ENCODE measurements at places on chromosomes 1 and 21. TPM values are rescaled to one million over a fixed set of nuclear protein-coding genes. Genes with fewer than 3 reads are reported as not detected.

- no peak overlapping the region for H3K4me3 ChIP-seq
- H3K27me3 ChIP-seq = no peaks in the 10 kb centered on the region
- no peaks in the 10 kb centered on the region for H3K36me3 ChIP-seq
- H3K4me1 ChIP-seq = no peaks in the 10 kb centered on the region
Measured at GRCh38 chr21:38211321-38211720, 45.5 kb upstream of the KCNJ15 start.

B3GALT6 gene
- total RNA-seq = 18.0 TPM

NT5C1A gene
- 1.7 TPM for total RNA-seq

JMJD4 gene
- 23.9 TPM for total RNA-seq

GRCh38 chr1:168774241-168774640, 45.2 kb upstream of the DPT start:
- no peak overlapping the region for H3K4me3 ChIP-seq
- peaks cover 6% of the 10 kb centered on the region for H3K4me1 ChIP-seq
- no peaks in the 10 kb centered on the region for H3K27me3 ChIP-seq
- H3K27ac ChIP-seq = no peak overlapping the region

OR6N1 gene
- total RNA-seq = not detected

TMEM61 gene
- total RNA-seq = 2.9 TPM

NR1I3 gene
- total RNA-seq = not detected

BECN2 gene
- total RNA-seq = not detected

ITLN2 gene
- total RNA-seq = 2.9 TPM

GRCh38 chr1:46615735-46616134, 876 bp downstream of the MOB3C start:
- no peaks in the 10 kb centered on the region for H3K36me3 ChIP-seq
- no peak for DNase-seq
- peaks cover 7% of the 10 kb centered on the region for H3K4me1 ChIP-seq
- H3K27me3 ChIP-seq = no peaks in the 10 kb centered on the region

C8A gene
- not detected for total RNA-seq

GRCh38 chr1:15693371-15693770, 9.3 kb downstream of the PLEKHM2 start:
- no peak overlapping the region for H3K4me3 ChIP-seq
- H3K4me1 ChIP-seq = peaks cover 3% of the 10 kb centered on the region
- no peaks in the 10 kb centered on the region for H3K27me3 ChIP-seq

- no peak overlapping the region for H3K4me3 ChIP-seq
- no peaks in the 10 kb centered on the region for H3K27me3 ChIP-seq
- no peak overlapping the region for H3K27ac ChIP-seq
Measured at GRCh38 chr1:53176452-53177208, 20.0 kb upstream of the CPT2 start.

DNA sequence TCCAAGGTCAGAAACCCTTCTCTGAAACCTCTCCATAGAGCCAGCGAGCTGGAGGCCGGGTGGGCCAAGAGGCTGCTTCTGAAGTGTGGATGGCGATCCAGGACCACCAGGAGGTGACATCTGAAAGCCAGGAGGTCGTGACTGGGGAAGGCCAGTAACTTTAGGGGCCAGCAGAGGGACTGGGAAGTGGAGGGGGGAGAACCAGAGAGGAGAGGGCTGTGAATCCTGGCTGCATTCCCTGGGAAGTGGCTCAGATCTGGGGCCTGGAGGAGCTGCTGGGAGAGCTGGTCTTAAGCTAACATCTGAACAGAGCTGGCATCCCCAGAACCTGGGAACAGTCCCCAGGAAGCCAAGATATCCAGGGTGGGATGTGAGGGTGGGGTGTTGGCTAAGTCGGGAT, 11.3 kb upstream of the EPHA8 start:
- no peaks in the 10 kb centered on the region for H3K36me3 ChIP-seq
- no peak overlapping the region for H3K27ac ChIP-seq
- H3K27me3 ChIP-seq = no peaks in the 10 kb centered on the region

DNA sequence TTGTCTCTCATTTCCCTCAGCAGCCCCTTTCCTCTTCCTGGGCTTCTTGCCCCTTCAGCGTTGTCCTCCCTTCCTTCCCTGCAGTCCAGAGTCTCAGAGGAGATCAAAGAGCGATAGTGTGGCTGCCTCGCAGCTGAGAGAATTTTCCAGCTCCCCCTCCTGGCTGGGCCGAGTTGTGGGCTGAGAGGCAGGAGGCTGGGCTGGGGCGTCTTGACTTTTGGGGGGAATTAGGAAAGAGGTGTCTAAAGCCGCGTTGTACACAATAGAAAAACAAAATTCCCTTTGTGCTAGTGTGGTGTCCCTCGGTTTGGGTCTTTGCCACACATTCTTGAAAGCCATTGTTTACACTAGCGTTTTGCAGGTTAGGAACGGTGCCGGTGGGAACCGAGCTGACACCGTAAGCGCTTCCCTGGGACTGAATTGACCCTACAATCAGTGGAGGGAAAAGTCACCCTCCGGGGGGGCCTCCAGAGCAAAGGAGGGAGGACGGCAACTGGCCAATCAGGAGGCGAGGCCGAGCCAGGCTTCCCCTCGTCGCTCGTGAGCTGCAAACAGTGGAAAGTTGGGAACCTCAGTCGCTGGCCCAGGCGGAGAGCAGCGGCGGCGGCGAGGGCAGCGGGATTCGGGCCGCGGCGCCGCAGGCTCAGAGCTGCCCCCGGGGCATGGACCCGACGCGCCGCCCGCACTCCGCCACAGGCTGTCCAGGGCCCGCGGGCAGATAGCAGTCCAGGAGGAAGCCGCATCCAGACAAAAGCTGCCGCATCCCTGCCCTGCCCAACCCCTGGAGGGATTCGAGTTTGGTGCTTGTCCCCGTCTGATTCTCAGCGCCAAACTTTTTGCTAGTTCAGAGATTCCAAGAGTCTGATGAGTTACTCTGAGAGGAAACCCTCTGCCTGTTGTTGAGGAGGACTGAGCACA, at the start of gene HMCN1:
Gene HMCN1 (plus strand): TSS at position 574 of the 918 bp plus-strand sequence. CDS start 389 bp downstream, outside the sequence.
- H3K4me1 ChIP-seq = peaks cover 2% of the 10 kb centered on the region
- H3K36me3 ChIP-seq = no peaks in the 10 kb centered on the region
- peak within 1 kb of the TSS; percentile 44 for H3K4me3 ChIP-seq
- DNase-seq = peak; percentile 64

OR2T34 gene
- total RNA-seq = not detected

DNA sequence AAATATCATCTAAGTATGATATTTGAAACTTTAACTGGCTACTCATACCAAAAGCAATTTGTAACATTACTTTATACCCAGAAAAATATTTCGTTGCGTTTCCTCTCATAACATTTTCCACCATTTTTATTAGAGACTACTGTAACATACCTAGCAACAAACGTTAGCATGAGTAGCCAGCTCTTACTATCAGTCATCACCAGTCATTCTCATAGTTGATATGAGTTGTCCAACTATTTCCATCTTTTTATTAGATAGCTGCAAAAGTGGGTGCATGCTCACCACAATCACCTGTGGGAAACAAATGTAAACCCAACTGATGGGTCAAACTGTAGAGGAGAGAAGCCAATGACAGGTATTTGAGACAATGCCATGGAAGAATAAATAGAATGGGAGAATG, 114.6 kb downstream of the AKT3 start:
- no peaks in the 10 kb centered on the region for H3K36me3 ChIP-seq
- no peak overlapping the region for H3K4me3 ChIP-seq

DNA sequence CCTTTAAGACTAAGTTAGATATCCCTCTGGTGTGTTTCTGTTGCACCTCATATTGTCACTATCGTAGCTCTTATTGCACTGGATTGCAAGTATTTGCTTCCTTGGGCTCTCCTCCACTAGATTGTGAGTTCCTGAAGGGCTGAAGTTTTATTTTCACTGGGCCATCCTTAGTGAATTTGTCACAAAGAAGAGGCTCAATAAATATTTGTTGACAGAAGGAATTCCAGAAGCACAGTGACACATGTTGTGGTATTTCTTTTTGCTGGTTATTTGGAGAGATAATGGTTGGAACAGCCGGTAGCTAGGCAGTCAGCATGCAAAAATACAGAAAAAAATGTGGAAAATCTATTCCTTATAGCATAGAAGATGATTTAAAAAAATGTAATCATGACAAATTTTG, 129.9 kb upstream of the ZRANB2 start:
- no peak for DNase-seq
- no peak overlapping the region for H3K27ac ChIP-seq
- no peaks in the 10 kb centered on the region for H3K4me1 ChIP-seq
- no peaks in the 10 kb centered on the region for H3K27me3 ChIP-seq
- H3K36me3 ChIP-seq = no peaks in the 10 kb centered on the region
- no peak overlapping the region for H3K4me3 ChIP-seq

- no peaks in the 10 kb centered on the region for H3K4me1 ChIP-seq
- no peak overlapping the region for H3K27ac ChIP-seq
- H3K36me3 ChIP-seq = no peaks in the 10 kb centered on the region
- H3K27me3 ChIP-seq = no peaks in the 10 kb centered on the region
- no peak for DNase-seq
Measured at GRCh38 chr1:243855616-243856318, 5.7 kb upstream of the AKT3 start.

CLIC6 gene
- 1.0 TPM for total RNA-seq

- H3K4me3 ChIP-seq = no peak overlapping the region
- H3K36me3 ChIP-seq = no peaks in the 10 kb centered on the region
- no peak for DNase-seq
- no peaks in the 10 kb centered on the region for H3K4me1 ChIP-seq
- H3K27me3 ChIP-seq = no peaks in the 10 kb centered on the region
Measured at GRCh38 chr1:50183378-50184133, 74.8 kb downstream of the ELAVL4 start.

DNA sequence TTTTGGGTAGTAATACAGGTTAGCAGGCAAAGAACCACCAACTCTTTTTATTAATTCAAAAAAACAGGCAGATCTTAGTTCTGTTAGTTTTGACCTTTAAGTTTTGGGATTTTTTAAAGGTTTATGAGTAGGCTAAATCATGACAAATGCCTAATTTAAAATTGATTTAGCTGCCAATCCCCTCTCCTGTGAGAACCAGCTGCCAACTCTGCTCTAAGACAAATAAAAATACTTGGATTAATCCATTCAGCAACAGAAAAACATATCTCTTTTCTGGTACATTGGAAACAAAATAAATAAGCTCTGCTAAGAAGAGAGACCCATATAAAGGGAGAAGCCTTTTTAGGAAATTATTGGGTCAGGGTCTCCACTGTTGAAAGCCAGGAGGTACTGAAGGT, 160.8 kb downstream of the NTMT2 start:
- H3K27ac ChIP-seq = no peak overlapping the region
- H3K27me3 ChIP-seq = no peaks in the 10 kb centered on the region
- H3K4me1 ChIP-seq = peaks cover 2% of the 10 kb centered on the region
- no peak overlapping the region for H3K4me3 ChIP-seq
- no peak for DNase-seq
- H3K36me3 ChIP-seq = no peaks in the 10 kb centered on the region

DNA sequence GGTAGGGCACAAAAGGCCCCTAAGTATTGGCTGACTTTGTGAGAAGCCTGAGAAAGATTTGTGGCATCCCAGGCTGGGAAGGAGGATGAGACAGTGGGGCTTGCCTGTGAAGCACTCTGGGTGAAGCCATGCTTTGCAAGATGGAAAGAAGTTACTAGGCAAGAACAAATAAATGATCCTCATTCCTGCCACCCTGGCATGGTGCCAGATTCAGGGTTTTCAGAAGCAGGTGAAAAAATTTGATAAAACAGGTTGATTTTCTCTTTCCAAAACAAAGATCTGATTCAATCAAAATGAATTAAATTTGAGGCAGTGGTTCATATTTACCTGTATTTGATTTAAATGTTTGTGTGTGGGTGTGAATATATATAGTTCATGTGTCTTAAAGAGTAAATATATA, 386.9 kb upstream of the PROX1 start:
- no peak overlapping the region for H3K27ac ChIP-seq
- no peaks in the 10 kb centered on the region for H3K27me3 ChIP-seq
- no peak for DNase-seq
- no peaks in the 10 kb centered on the region for H3K4me1 ChIP-seq

CDC42 gene
- total RNA-seq = 198 TPM

CCDC30 gene
- total RNA-seq = 8.6 TPM

DNA sequence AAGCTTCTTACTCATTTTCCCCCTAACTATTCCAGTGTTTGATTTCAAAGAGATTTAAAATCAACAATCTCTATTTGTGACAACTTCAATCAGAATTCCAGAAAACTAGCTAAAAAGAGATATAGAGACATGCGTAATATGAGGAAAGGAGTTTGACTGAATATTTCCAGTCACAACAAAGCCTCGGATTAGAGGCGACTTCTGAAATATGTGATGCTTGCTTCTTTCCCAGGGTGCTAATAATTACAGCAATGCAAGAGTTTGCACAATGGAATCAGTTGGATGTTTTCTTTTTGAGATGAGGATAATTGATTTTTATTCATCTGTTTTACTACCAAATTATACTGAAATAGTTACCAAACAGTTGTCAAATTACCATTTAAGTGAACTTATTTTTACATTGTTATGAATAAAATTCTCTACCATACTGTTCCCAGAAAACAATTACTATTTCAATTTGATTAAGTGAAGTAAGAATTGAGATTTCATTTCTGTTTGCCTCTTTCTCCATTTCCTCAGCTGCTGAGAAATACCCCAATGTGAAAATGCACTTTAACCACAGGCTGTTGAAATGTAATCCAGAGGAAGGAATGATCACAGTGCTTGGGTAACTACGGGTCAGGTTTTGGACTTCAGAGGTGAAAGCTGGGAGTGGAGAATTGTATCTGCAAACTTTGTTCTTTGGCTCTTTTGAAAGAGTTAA, 28.1 kb downstream of the KMO start:
- no peaks in the 10 kb centered on the region for H3K4me1 ChIP-seq
- no peaks in the 10 kb centered on the region for H3K27me3 ChIP-seq
- no peak overlapping the region for H3K4me3 ChIP-seq
- H3K27ac ChIP-seq = no peak overlapping the region

- DNase-seq = no peak
- no peak overlapping the region for H3K4me3 ChIP-seq
- no peaks in the 10 kb centered on the region for H3K27me3 ChIP-seq
- peaks cover 4% of the 10 kb centered on the region for H3K4me1 ChIP-seq
- no peaks in the 10 kb centered on the region for H3K36me3 ChIP-seq
- no peak overlapping the region for H3K27ac ChIP-seq
Measured at GRCh38 chr1:246394121-246394520, 113.0 kb downstream of the SMYD3 start.

DNA sequence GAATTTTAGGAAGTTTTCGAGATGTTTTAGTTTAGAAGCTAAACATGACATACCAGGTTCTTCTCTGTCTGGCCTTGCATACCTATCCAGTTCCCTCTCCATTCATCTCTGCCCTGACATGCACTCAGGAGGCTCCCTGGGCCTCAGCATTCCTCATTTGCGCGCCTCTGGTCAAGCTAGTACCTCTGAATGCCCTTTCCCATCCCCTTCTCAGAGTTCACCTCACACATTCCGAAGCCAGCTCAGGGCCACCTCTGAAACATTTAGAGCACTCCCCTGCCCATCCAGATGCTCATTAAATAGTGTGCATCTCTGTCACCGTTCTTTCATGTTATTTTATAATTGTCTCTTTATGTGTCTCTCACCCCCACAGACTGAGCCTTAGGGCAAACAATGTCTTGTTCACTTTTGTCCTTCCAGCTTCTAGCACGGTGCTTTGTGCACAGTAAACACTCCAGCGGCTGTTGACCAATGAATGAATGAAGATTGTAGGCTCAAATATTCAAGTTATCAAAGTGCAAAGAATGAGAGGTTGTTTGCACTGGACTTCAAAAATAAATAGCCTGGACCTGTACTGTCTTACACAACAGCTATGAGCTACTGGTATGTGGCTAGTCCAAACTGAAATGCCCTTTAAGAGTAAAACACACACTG, 1.2 kb upstream of the DHCR24 start:
- no peak overlapping the region for H3K27ac ChIP-seq
- no peaks in the 10 kb centered on the region for H3K27me3 ChIP-seq
- H3K36me3 ChIP-seq = no peaks in the 10 kb centered on the region
- H3K4me1 ChIP-seq = peaks cover 11% of the 10 kb centered on the region
- DNase-seq = no peak

HCRTR1 gene
- not detected for total RNA-seq
